Stimulated activated CD4-positive, alpha-beta T cell treated with anti-CD3 and anti-CD28 coated beads, Interleukin-4, amount 100 ng/mL, for 4 hours (primary cell): ENCODE measurements at places on chromosomes 5 and 9.

GRCh38 chr5:159620853-159621540 lies 290.7 kb upstream of the IL12B start:
- DNase-seq = no peak

DNA sequence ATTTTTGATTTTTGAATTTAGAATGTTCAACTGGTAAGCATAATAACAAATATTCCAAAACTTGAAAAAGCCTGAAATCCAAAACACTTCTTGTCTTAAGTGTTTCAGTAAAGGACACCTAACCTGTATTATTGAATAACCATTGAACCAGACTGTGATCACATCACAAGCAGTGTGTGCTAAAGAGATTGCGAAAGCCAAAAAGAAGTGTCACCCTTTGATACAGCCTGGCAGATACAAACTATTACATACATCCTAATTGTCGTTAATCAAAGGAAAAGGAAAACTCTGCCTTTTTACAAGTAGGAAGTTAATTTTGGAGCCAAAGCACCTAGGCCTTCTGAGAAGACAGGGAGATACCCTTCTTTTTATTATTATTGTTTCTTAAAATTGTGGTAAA lies 8.4 kb upstream of the FAM120AOS start:
- DNase-seq = no peak

DNA sequence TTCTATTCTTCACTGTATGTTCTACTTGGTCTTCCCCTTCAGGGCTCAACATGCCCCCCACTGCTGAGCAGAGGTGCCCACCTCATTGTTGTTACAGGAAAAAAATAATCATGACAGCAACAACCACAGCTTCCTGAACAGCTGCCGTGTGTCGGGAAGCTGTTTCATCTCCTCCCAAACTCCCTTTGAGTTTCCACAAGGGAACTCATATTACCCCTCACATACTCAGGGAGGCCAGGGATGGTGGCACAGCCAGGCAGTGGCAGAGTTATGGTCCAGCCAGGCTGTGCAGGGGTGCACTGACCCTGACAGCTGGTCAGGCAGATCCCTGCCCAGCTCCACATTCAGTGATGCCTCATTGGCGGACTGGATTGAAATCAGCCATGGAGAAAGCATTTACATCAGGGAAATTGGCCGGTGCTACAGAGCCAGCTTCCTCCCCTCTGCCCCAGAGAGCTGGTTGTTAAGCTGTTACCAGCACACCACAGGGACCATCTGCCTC lies 37.3 kb downstream of the SARDH start:
- no peak for DNase-seq

DNA sequence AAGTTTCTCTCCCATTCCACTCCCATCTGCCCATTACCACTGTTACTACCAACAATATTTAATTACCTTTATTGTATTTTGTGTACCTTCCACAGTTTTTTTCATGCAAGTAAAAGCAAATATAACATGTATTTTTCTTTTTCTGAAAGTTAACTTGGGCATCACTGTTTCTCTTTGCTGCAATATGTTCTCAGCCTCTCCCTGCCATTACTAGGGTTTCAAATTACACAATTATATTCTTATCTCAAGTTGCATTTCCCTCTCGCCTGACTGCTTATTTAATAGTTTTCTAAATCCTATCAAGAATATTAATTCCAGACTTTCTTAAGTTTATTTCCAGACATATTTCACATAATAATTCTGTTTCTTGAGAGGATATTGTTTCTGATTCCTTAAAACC lies 46.9 kb upstream of the GAS1 start:
- no peak for DNase-seq

DNA sequence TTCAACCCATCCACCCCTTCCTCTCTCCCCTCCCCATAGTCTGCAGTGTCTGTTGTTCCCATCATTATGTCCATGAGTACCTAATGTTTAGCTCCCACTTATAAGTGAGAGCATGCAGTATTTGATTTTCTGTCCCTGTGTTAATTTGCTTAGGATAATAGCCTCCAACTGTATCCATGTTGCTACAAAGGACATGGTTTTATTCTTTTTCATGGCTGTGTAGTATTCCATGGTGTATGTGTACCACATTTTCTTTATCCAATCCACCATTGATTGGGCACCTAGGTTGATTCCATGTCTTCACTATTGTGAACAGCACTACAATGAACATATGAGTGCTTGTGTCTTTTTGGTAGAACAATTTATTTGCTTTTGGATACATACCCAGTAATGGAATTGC lies 187.1 kb downstream of the PCSK5 start:
- no peak for DNase-seq

- DNase-seq = peak; percentile 10
These were observed at the start of gene GFRA3 for GRCh38 chr5:138274189-138274853. TSS of gene GFRA3 (minus strand) at chr5:138274621. CDS start at chr5:138274424, 197 bp downstream.

DNA sequence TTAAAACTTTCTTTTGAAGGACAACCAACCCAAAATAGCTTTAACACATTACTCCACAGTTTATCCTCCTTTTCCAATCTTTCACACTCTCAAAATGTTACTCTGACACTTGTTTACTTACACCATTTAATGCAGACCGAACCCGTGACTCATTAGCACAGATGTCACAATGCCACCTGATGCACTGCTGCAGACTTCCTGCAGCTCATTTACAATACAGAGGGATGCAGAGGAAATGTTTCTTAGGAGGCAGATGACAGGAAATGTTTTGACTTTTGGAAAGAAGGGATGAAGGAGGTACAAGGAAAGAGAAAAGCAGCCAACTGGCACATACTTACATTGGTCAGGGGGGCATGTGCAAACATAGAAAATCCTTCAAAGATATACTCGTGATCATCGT lies 39.0 kb downstream of the DROSHA start:
- no peak for DNase-seq

GRCh38 chr9:21252721-21253547 lies 13.1 kb upstream of the IFNA14 start:
- DNase-seq = no peak

GRCh38 chr5:102782217-102782872 lies 27.2 kb downstream of the PAM start:
- DNase-seq = no peak

DNA sequence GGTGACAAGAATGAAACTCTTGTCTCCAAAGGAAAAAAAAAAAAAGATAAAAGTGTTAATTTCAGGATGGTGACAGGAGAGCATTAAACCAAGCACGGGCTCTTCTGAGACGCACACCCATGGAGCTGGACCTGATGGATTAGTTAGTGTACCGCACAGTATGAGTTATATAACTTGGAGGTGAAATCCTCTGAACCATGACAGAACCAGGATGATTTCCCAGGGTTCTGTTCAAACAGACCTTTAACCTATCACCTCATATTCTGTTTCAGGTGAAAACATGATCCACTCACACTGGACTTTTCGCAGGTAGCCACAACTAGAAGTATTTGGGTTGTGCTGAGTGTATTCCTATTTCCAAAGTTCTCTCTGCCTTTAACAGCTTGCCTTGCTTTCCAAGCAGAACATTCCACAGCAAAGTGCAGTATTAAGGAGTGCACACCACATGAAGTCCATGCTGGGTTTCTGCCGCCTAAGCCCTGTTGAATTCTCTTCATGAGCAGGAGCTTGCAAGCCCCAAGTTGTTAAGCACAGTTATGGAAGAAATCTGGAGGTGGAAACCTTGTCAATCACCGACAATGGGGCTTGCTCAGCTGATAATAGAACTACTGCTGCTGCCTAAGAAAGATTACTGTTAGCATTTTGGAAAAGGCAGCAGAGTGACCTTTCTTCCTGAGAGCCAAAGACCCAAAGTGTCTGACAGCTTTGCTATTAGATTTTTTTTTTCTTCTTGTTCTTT lies 461.7 kb downstream of the TLE1 start:
- no peak for DNase-seq

- DNase-seq = no peak
These were observed 192.6 kb upstream of the RASA1 start for GRCh38 chr5:87074934-87075541.

GRCh38 chr5:67223211-67223610 lies 26.6 kb upstream of the CD180 start:
- no peak for DNase-seq

GRCh38 chr5:120146787-120147186 lies 317.3 kb upstream of the PRR16 start:
- no peak for DNase-seq

DNA sequence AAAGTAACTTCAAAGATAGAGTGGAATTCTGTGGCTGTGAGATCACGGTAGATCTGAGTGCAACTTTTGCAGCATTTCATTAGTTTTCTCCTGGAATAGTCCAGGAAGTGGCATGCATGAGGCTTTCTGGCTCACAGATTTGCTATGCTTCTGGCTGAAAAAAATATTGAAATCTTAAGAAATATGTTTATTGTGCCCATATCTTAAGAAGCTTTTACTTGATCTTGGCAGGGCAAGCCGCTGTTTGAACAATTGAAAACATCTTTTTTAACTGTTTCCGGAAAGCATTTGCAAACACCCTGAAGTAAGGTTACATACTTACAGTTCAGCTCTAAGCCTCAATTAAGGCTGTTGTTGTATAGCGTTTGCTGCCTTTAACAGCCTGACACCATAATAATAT lies 135.7 kb upstream of the GDNF start:
- DNase-seq = no peak

DNA sequence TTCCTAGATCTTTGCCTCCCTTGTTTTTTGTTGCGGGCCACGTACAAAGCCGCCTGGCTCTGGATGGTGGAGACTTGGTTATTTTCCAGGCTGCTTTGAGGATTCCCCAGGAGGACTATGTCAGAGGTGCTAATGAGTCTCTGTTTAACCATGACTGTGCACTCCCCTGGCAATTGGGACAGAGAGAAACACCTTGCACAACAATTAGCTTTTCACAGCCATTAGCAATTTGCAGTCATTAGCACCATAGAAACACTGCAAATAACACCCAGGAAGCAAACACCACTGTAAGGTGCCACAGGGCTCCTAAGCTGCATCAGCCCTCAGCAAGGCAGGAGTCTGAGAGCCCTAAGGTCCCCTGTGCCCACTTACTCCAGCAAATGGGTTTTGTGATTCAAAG lies 201.0 kb upstream of the VLDLR start:
- DNase-seq = no peak

- no peak for DNase-seq
These were observed 153.1 kb downstream of the HSD17B3 start for GRCh38 chr9:96148634-96149532.

GRCh38 chr9:94923326-94924089 lies 197.0 kb downstream of the AOPEP start:
- no peak for DNase-seq
